ENCODE measurements at places on chromosomes 1 and 21.

GRCh38 chr1:2580691-2581090 lies 5.9 kb upstream of the PRXL2B start:
- no peak for DNase-seq

DNA sequence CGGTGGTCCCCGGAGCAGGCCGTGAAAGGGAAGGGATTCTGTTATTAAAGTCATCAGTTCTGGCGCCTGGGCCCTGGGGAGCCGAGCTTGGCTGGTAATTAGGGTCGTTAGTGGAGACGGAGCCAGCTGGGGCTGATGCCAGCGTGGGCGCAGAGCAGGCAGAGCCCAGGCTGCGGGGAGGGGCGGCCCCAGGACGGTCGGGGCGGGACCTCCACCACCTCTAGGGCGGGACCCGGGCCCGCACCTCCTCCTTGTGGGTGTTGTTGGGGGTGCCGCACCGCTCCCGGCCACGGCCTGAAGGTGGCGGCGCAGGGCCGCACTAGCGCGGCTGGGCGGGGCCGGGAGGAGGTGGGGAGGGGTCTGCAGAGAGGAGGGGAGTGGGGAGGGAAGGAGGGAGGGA lies 470.6 kb downstream of the PTPRU start:
- DNase-seq, result peak; percentile 50

DNA sequence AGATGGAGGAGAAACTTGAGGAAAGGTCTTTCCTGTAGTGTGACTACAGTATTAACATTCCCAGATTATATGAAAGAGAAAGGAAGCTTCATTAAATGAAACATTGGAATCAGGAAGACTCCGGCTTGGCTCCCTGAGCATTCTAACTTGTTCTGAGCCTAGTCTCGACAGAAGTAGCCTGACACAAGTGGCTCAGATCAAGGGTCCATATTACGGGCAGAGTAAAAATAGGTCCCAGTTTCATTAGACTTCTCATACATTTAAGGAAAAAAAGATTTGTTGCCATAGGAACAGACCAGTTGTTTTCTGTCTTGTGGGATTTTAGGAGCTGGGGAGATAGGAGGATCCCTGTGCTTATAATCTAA lies 12.8 kb downstream of the SMAP2 start:
- no peak for DNase-seq

- no peak for DNase-seq
These were observed 6.4 kb upstream of the GSTM4 start for GRCh38 chr1:109649491-109649914.

- no peak for DNase-seq
These were observed 8.0 kb upstream of the RNPC3 start for GRCh38 chr1:103517380-103518047.

- no peak for DNase-seq
These were observed 144.1 kb downstream of the OMA1 start for GRCh38 chr1:58402444-58402843.

- DNase-seq, result no peak
These were observed 192.8 kb upstream of the NR5A2 start for GRCh38 chr1:199834711-199835110.

- DNase-seq, result no peak
These were observed 180.0 kb downstream of the SDCCAG8 start for GRCh38 chr1:243435836-243436235.

DNA sequence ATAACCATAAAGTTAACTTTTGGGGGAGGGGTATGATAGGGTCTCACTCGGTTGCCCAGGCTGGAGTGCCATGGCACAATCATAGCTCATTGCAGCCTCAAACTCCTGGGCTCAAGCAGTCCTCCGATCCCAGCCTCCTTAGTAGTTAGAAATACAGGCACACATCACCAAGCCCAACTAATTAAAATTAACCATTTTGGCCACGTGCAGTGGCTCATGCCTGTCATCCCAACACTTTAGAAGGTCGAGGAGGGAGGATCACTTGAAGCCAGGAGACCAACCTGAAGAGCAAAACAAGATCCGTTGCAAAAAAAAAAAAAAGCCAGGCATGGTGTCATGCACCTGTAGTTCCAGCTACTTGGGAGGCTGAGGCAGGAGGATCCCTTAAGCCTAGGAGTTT lies 26.6 kb upstream of the MED18 start:
- no peak for DNase-seq

DNA sequence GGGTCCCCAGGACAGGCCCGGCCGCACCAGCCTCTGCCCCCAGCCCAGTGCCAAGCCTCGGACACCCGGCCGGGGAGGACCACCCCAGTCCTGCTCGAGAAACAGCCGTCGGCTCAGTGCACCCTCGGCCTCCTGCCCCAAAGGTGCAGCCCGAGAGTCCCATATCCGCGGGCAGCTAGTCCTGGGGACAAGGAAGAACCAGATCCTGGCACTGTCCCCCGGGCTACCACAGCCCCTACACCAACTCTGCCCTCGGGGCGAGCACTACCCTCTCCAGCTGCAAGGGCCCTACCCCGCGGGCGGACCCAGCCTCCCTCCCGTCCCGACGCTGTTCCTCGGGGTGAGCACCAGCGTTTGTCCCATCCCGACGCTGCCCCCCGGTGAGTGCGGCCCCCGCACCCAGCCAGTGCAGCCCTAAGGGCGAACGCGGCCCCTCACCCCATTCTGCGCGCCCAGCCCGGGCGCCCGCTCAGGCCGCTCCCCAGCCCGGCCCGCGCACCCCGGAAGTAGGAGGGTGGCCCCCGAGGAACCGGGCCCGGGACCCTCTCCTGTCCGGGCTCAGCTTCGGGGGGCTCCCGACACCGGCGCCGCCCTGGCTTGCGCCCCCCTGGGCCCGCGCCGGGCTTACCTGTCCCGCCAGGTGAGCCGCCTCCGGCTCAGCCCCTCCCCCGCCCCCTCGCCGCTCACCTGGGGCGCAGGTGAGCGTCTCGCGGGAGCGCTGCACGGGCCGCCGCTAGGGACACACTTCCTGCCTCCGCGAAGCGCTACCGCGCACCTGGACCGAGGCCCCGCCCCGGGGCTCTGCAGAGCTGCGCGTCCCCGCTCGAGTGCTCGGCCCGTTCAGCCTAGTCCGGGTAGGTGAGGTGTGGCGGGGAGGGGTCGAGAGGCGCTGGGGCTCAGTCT lies at the start of gene KDF1:
Gene KDF1 (minus strand): TSS at position 747 of the 903 bp plus-strand sequence. CDS start 8,088 bp downstream, outside the sequence.
- peak; percentile 86 for DNase-seq

DNA sequence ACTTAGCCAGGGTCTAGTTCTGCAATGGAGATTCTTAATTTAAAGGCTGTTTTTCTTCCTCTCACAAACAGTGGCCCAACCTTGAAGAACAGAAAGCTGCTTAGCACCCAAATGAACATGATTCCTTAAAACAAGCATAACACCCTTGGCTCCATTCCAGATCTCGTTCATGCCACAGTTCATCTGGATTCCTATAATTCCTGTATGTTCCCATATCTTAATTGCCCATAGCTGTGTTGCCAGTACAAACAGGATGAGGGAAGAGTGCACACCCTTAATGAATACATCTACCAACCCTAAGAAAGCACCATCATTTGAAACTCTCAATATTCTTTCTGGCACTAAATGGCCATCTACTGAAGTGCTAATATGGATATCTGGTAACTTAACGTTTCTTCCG lies 45.5 kb downstream of the TGFB2 start:
- no peak for DNase-seq

- no peak for DNase-seq
These were observed 147.9 kb upstream of the JUN start for GRCh38 chr1:58931756-58932155.

GRCh38 chr1:157439302-157439954 lies 112.9 kb downstream of the FCRL5 start:
- no peak for DNase-seq

DNA sequence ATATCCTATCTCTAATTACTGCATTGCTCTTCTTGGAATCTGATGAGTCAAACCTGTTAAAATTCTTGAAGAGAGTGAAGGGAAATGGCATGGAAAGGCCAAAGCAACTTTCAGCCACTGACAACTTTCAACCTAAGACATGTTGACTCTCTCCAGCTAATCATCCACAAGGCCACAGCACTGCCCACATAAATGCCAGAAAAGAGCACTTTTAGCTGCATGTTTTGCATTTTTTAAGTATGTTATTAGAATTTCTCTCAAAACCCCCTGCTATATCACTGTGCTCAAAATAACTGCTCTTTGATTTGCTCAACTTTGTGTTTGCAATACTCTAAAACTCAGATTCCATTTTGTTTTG lies 352.5 kb downstream of the ADGRL2 start:
- no peak for DNase-seq

- DNase-seq, result no peak
These were observed 157.9 kb downstream of the PEX14 start for GRCh38 chr1:10632691-10633090.

DNA sequence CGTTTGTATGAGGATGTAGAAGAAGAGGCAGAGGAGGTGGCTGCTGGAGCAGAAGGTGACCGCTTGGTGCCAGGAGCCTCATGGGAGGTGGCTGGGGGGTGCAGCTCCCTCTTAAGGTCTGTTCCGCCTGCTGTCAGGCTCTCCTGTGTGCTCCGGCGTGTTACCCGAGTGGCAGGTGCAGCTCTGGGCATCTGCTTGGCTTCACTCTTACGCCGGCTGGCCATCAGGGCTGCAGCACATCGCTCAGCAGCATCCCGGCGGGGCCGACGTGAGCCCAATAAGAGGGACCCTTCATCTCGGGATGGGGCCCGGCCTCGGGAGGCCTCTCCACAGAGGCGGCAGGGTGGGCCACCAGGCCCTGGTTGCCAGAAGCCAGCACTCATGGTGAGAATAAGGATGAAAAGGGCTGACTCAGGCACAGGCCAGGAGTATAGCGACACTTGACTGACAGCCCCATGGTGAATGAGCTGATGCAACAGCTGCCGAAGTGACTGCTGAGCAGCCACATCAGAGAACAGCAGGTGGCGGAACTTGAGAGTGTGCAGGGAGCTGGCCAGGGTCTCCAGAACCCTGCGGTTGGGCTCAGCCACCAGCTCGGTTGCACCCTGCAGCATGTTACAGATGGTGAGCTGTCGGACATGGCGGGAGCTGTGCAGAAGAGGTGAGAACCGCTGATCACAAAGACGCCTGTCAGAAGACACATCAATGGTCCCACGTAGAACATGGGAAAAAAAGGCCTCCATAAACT lies 17.5 kb downstream of the LRRC41 start:
- DNase-seq, result peak; percentile 82

GRCh38 chr1:117815926-117816325 lies 113.5 kb downstream of the GDAP2 start:
- DNase-seq, result no peak

DNA sequence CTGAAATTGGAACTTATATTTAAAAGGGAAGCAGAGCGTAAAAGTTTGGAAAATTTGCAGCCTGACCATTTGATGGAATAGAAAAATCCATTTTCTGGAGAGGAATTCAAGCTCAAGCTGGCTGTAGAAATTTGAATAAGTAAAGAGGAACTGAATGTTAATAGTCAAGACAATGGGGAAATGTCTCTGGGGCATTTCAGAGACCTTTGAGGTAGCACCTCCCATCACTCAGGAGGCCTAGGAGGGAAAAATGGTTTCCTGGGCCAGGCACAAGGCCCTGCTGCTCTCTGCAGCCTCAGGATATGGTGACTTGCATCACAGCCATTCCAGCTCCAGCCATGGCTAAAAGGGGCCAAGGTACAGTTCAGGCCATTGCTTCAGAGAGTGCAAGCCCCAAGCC lies 17.6 kb upstream of the TSHB start:
- DNase-seq, result no peak

GRCh38 chr21:22536509-22536908 lies 1538.3 kb downstream of the NCAM2 start:
- DNase-seq, result no peak

DNA sequence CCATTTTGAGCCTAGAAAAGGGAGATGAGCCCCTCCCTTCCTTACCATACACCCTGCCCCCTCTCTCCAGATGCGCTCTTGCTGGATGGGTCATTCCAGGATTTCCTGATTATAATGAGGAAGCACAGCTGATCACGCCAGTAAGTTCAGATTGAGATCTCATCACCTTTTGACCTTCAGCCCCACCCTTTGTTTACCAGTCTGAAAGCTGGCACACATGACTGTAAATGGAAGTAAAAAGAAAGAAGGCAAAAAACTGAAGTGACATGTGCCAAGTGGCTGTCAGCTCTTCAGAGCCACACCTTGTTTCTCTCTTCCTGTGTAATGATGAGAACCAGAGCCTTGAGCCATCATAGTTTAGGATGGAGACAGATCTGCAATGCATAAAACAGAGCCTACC lies 27.9 kb downstream of the S1PR1 start:
- no peak for DNase-seq

DNA sequence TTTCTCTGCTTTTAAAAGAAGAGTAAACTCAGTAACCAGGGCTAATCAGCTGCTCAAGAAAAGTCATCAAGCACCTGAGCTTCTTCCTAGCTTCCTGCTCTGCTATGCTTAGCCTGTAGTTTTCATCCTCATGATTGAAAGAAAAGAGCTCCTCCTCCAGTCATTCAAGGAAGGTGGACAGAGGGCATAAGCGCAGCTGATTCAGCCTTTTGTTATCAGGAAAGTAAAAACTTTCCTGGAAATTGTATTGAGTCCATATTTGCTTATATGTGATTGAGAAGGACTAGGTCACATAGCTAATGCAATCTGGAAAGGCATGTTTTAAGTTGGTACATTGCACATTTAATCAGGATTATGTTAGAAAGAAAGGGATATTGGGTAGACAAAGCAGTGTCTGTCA lies 8.5 kb upstream of the BACH1 start:
- DNase-seq, result no peak

DNA sequence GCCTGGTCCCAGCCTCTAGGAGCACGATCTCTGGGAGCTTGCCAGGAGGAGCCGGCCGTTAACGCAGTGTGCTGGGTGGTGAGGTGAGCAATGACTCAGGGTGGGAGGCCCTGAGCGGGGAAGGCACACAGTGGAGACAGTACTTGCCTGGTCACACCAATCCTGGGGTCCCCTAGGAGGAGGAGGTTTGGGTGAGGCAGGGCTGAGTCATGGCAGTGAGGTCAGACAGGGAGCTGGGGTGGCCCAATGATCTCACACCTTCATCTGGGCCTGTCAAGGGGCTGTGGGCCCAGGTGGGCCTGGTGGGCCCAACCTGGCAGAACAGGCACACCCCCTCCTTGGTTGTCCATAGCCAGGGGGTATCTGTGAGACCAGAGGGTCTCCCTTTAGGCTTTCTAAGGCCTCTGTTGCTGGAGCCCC lies 8.6 kb upstream of the EDN2 start:
- no peak for DNase-seq

DNA sequence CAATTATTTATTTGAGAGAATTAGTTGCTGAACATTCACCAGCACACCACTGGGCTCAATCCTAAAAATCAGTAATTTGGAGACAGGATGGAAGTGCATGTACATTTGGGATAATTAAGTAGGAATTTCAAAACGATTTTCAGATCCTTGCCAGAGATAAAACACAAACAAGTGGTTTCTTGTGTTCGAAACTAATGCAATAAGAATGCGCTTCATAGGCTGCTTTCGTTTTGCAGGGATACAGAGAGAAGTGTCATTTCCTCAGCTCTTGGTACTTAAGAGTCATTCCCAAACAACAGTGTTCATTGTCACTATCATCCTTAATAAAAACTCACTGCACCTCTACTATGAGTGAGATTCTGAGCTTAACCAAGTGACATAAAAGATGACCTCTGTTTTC lies 20.6 kb upstream of the USP24 start:
- DNase-seq, result no peak

Measured in NCI-H1105 (cell line).